ENCODE measurements at places on chromosomes 7 and 10.

DNA sequence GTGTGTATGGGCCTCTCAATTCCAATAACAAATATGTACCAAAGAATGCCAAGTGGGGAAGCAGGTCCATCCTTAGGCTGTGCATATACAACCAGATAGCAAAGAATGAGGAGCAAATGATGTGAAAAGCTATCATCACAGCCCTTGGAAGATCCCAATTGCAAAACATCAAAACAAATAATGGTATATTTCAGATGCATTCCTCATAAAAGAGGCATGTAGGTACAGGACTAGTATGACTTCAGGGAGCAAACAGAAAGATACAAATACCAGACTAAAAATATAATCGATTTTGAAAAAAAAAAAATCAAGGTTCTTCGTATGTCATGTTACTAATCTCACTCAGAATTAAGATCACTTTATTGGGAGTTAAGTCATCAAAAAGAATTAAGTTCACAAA is 18.5 kb upstream of the SPOCK2 start:
- DNase-seq = no peak

DNA sequence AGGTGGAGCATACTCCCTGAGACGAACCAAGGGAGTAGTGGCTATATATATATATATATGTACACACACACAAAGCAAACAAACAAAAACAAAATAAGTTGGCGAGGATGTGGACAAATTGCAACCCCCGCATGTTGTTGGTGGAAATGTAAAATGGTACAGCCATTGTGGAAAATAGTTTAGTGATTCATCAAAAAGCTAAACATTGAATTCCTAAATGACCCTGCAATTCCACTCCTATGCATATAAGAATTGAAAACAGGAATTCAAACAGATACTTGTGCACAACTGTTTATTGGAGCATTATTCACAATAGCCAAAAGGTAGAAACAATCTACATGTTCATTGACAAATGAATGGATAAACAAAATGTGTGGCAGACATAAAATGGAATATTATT is 407.9 kb downstream of the KCNMA1 start:
- no peak for DNase-seq

DNA sequence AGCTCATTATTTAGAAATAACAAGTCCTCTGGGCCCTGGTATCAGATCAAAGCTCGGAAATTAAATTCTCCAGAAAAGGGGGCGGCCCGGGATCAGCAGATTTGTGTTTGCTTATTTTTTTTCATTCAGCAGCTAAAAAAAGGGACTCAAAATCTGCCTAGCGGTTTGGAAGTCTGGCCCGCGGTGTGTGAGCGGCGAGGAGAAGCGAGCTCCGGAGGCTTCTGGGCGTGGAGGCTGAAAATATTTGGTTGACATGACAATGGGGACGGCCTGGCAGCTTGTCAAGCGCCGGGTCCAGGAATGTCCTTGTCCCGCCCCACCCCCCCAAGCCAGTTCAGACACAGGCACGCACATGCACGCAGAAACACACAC is 43.4 kb downstream of the FOXL3 start:
- no peak for DNase-seq

- DNase-seq = no peak
These were observed 112.4 kb downstream of the CDK6 start for GRCh38 chr7:92723943-92724342.

- DNase-seq = no peak
These were observed 35.0 kb downstream of the TAS2R41 start for GRCh38 chr7:143512488-143513340.

GRCh38 chr10:132777441-132777840 is 8.5 kb downstream of the NKX6-2 start:
- no peak for DNase-seq

DNA sequence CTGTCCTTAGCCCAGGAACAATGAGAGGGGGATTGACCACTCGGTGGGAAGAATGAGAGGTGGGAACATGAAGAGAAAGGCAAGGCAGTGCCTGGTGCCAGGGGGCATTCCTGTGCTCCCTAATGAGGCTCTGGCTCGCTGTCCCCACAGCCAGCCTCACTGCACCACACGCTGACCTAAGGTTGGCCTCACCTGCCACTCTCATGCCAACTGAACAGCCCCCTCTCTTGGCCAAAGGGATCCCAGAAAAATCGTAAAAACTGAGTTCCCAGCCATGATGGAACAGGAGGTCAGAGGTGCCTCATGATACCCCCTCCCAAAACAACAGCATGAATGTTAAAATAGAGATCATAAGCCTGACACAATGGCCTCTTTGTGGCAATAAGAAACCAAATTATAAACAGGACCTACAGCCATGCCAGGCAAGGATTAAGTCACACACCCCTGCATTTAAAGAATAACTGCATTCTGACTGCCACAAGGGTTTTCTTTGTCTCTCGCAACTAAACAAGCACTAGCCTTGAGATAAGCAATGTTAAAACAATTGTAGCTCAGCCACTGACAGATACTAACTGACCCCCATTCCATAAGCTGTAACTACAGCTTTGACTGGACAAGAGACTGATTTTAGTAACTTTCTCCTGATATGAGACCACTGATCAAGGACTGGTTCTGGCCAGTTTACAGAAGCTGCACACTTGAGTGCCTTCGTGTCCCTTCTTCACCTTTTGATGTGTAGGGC is 149.2 kb downstream of the SH2D4B start:
- DNase-seq = no peak

- no peak for DNase-seq
These were observed 218.3 kb downstream of the JAZF1 start for GRCh38 chr7:27962273-27962672.

DNA sequence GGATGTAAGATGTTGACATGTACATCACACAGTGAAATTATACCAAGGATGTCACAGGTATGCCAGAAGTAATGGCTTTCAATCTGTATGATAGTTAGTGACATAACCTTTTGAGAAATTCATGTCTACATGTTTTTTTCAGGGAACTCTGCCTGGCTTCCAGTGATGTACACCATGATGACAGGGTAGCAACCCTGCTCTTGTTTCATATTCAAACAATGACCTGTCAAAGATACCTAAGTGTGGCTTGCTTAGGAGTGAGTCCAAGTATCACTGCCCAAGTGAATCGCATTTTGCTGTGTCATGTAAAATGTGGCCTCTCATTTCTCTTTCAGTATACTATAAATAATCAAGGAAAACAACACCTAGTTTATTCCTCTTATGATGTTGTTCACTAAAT is 205.8 kb upstream of the DKK1 start:
- no peak for DNase-seq

- DNase-seq = no peak
These were observed 18.9 kb upstream of the PNLIPRP3 start for GRCh38 chr10:116408719-116409118.

GRCh38 chr7:141295367-141295895 is 221.6 kb downstream of the TMEM178B start:
- DNase-seq = no peak
